ENCODE measurements at places on chromosomes 7 and 10.

DNA sequence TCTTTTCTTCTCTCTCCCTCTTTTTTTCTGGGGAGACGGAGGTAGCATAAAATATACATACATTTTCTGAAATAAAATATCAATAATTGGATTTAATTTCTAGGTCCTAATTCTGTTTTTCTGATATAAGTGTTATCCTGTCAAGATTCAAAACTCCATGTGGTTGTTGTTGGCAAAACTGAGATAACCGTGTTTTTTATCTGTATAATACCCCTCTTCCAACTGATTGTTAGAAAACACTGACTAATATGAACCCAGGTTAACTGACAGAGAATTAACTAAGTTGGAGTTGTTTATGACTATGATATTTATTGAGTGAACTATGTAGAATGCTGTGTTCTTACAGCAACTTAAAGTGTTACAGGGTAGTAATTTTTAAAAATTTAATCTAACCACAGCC lies 236.5 kb upstream of the KAT6B start:
- no peak for DNase-seq

DNA sequence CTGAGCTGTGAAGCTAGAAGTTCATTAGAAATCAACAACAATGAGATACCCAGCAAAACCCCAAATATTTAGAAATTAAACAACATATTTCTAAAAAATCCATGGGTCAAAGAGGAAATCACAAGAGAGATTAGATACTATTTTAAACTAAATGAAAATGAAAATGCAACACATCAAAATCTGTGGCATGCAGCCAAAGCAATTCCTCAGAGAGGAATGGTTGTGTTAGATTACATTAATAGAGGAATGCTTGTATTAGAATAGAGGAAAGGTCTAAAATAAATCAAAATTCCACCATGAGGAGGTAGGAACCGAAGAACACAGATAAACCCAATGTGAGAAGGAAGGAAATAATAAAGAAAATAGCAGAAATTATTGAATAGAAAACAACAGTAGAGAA lies 642.1 kb upstream of the GALNT17 start:
- DNase-seq, result no peak

GRCh38 chr7:151818674-151819519 lies 58.0 kb downstream of the PRKAG2 start:
- DNase-seq, result no peak

- no peak for DNase-seq
These were observed 254.6 kb downstream of the OTUD1 start for GRCh38 chr10:23693501-23693901.

- DNase-seq, result no peak
These were observed 12.9 kb downstream of the INPP5A start for GRCh38 chr10:132550366-132551092.

Measured in stimulated activated CD8-positive, alpha-beta memory T cell treated with anti-CD3 and anti-CD28 coated beads, Interleukin-4, amount 100 ng/mL, for 4 hours (primary cell).